ENCODE measurements at places on chromosomes 4 and X.

DNA sequence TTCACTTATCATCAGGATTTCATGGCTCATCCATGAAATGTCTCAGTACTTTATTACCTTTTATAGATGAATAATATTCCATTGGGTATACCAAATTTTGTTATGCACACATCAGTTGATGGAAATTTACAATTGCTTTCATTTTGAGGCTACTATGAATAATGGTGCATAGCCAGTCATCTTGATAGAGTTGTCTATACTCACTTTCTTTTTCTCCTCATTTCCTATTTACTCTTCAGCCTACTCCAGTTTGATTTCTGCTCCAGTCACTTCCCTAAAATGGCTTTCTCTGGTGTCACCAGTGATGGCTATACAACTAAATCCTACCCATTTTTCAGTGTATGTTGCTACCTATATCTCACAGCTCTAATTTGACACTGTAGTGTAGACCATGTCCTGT lies 743.5 kb upstream of the MAGEB2 start:
- DNase-seq, result no peak

DNA sequence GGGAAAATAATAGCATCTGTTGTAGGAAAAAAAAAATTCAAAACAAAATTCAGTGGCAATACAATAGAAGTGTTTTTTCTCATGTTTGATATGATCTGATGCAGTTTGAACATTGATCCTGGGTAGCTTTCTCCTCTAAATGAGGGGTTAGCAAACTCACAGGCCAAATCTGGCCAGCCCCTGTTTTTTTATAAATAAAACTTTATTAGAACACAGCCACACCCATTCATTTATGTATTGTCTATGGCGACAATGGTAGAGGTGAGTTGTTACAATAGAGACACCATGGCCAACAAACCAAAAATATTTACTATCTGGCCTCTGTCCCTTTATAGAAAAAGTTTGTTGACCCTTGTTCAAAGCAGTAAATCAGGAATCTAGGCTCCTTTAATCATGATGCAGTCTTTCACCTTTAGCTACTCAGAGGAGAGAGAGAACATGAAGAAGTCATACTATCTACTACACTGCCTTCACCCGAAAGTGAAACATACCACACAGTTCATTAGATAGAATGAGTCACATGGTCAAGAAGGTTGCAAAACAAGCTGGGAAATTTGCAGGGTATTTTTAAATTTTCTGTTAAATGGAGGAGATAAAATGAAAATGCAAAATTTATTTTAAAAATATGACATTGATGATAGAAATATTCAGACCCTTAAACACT lies 186.6 kb upstream of the MAOA start:
- DNase-seq, result no peak

GRCh38 chr4:55259294-55259693 lies 86.7 kb upstream of the SRD5A3 start:
- no peak for DNase-seq

- DNase-seq, result no peak
Measured at GRCh38 chrX:148956352-148956751, 455.9 kb downstream of the AFF2 start.

- no peak for DNase-seq
Measured at GRCh38 chrX:152157042-152157441, 18.7 kb upstream of the MAGEA10 start.

Data from GM23248 (cell line).